ENCODE measurements at places on chromosomes 5 and 9.

GRCh38 chr9:20872340-20872977 lies 159.0 kb downstream of the HACD4 start:
- no peak for DNase-seq

GRCh38 chr9:72978744-72979143 lies 25.9 kb upstream of the ALDH1A1 start:
- DNase-seq = no peak

DNA sequence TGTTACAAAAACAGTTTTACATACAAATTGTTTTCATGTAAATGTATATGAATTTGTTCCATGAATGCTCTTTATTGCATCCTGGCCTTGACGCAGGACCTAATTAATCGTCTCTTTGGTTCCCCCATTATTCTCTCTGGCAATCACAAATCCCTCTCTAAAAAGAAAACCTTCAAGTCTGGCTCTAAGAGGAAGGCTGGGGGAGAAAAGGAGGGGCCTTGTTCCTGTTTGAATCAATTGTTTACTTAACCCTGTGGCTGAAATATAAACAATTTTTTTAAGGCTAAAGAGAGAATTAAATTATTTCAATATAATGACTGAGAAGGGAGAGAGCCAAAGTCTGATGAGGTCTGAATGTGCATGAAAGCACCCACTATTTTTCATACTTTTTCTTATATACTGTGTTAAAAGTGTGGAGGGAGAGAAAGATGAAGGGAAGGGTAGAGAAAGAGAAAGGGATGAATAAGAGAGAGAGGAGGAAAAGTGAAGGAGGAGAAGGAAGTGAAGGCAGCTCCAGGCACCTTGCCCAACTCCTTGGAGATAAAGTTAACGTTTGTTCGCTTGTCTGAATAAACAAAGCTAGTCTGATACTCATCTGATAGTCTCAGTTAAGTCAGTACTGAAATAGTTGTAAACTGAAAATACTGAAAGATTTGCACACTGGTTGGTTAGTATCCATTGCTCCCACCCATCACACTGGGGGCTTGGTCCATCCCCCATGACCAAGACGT lies 116.4 kb upstream of the SPDL1 start:
- DNase-seq = no peak

DNA sequence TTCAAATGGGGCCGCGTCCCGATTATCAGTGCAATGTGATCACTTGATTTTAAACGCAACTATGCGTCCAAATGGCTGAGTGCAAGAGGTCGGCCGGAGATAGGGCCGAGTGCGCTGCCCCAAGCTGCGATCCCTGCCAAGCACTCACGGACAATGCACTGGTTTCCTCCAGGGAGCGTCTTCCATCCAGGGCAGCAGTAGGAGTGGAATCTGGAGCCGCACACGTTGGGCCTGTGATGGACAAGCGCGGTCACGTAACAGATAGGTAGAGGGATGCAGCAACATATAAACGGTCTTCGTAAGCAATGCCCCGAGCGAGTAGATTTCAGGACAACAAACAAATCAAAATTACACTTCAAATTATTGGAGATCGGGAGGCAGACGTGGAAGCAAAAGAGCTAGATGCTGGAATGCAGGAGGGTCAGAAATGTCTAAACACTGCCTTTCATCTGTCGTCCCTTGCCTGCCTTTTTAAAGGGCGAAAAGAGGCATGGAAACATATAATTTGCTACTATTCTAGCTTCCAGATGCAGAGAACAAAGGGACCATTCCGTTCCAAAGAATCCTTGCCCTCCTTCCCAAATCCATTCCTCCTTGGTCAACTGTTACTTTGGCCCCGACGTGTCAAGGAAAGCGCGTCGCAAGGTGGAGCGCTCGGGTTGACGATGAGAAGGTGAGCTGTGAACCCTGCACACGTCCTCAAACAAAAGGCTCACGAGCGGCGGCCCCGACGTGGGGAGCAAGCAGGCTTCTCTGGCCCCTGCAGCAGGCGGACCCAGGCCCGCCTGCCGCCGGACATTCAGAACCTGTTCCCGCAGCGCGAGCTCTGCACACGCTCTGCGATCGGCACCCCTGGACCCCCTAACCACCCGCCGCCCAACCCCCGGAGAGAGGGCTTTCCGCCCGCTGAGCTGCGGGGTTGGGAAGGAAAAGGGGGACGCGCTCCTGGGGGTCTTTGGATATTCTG lies 1.5 kb downstream of the FBN2 start:
- no peak for DNase-seq

- DNase-seq = no peak
Observed at GRCh38 chr5:13975246-13975645, 30.8 kb upstream of the DNAH5 start.

- no peak for DNase-seq
Observed at GRCh38 chr9:14547245-14548060, 145.8 kb downstream of the ZDHHC21 start.

- DNase-seq = no peak
Observed at GRCh38 chr5:44875661-44876605, 67.2 kb downstream of the MRPS30 start.

- no peak for DNase-seq
Observed at GRCh38 chr5:55742778-55743177, 4.9 kb downstream of the DDX4 start.
